ENCODE measurements at places on chromosomes 2 and 18.

- no peaks in the 10 kb centered on the region for H3K27me3 ChIP-seq
- no peaks in the 10 kb centered on the region for H3K4me1 ChIP-seq
- no peak overlapping the region for H3K4me3 ChIP-seq
These were observed 30.3 kb upstream of the SEC11C start for GRCh38 chr18:59109375-59109774.

GRCh38 chr2:43484323-43484930 is 111.4 kb downstream of the THADA start:
- no peaks in the 10 kb centered on the region for H3K36me3 ChIP-seq
- H3K27me3 ChIP-seq: no peaks in the 10 kb centered on the region
- peaks cover 33% of the 10 kb centered on the region for H3K4me1 ChIP-seq
- peak overlapping the region; percentile 63 for H3K27ac ChIP-seq
- H3K4me3 ChIP-seq: no peak overlapping the region

DNA sequence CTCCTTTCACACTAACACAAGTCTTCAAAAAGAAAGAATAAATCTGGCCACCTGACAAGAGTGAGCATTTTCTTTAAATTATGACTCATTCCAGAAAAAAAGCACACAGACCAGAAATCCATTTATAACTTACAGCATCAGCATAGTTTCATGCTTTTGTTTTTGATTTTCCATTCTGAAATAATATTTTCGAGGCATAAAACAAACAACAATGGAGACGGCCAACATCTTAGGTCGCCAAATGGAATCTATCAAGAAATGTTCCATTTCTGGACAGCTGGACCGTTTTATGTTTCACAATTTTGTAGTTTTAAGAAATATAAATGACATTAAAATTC is 165.4 kb upstream of the ZFP36L2 start:
- H3K36me3 ChIP-seq: no peaks in the 10 kb centered on the region
- H3K4me3 ChIP-seq: no peak overlapping the region
- H3K27me3 ChIP-seq: no peaks in the 10 kb centered on the region
- H3K27ac ChIP-seq: peak overlapping the region; percentile 58

DNA sequence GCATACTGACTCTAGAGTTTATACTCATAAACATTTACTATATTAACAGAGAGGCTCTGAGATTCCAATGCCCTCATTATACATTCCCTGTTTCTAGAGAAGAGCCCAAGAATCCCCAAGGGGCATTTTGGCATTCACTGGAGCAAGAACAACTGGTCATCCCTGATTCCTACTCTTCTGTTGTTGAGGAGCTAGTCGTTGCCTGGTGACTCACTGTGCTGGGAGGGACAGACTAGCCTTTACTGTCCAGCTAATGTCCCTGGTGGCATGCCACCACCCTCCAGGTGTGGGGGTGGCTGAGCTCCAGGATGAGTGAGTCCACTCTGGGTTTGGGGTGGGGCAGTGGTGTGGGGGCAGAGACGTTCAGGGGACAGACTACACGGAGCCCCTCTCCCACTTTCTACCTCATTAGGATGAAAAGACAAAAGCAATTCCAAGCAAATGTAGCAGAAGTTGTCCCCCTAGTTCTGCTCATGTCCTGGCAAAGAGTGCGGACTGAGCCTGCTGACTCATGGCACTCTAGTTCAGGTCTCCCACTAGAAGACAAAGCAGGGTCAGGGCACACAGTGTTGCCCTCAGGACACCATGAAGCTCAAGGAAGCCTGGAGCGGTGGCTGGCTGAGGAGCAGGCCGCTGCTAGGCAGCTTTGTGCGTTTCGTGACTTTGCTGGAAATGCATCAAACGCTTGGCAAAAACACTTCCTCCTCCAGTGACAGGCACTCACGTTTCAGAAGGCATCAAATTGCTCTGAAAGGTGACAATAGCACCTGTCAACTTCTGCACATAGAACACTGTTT is 49.4 kb downstream of the RHOB start:
- no peaks in the 10 kb centered on the region for H3K36me3 ChIP-seq
- H3K27ac ChIP-seq: no peak overlapping the region
- no peak for DNase-seq
- peaks cover 18% of the 10 kb centered on the region for H3K4me1 ChIP-seq

DNA sequence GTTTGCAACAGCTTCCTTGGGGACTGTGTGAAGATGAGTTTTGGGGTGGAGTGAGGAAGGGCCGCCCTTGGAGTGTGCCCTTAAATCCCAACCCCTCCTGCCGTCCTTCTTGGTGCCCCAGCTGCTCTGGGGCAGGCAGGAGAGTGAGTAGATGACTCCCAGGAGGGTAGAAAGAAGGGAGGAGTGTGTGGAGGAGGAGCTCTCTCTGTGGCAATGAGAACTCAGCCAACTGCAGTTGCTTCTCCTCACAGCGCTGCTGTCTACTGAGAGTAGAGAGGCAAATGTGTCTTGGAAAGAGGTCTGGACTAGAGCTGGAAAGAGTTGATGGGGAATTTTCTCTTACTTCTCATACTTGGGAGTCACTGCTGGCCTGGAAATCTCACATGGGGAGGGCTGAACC is 21.8 kb upstream of the SIX2 start:
- H3K4me1 ChIP-seq: no peaks in the 10 kb centered on the region
- no peaks in the 10 kb centered on the region for H3K27me3 ChIP-seq
- no peak overlapping the region for H3K4me3 ChIP-seq
- no peaks in the 10 kb centered on the region for H3K36me3 ChIP-seq
- no peak overlapping the region for H3K27ac ChIP-seq
- DNase-seq: no peak

DNA sequence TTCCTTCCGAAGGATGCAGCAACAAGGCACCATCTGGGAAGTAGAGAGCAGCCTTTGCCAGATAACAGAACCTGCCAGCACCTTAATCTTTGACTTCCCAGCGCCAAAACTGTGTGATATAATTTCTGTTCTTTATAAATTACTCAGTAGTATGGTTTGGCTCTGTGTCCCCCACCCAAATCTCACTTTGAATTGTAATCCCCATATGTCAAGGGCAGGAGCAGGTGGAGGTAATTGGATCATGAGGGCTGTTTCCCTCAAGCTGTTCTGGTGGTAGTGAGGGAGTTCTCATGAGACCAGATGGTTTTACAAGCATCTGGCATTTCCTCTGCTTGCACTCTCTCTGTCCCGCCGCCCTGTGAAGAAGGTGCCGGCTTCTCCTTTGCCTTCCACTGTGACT is 899.9 kb downstream of the TRIB2 start:
- DNase-seq: no peak
- H3K27me3 ChIP-seq: no peaks in the 10 kb centered on the region
- H3K36me3 ChIP-seq: no peaks in the 10 kb centered on the region

DNA sequence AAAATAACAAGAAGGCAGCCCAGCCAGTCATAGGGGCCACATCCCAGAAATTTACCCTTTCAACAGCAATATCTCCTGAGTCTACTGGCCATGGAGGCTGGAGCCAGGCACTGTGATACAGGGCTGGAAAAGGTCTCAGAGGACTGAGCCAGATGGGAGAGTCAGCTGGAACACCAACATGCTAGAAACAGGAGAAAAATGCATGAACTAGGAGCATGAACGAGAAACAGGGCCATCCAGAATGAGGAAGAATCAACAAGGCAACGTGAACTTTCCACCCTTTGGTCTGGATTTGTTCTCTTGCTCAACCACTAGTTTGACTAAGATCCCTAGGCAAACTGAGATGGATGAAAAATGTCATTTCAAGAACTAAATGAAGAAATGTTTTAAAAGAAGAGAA is 13.1 kb downstream of the PID1 start:
- DNase-seq: no peak
- peaks cover under 1% of the 10 kb centered on the region for H3K4me1 ChIP-seq
- H3K27ac ChIP-seq: no peak overlapping the region
- no peaks in the 10 kb centered on the region for H3K36me3 ChIP-seq

- no peak overlapping the region for H3K27ac ChIP-seq
- H3K27me3 ChIP-seq: no peaks in the 10 kb centered on the region
- H3K4me1 ChIP-seq: peaks cover 21% of the 10 kb centered on the region
These were observed 55.7 kb downstream of the LRRFIP1 start for GRCh38 chr2:237682856-237683670.

- H3K36me3 ChIP-seq: no peaks in the 10 kb centered on the region
- no peak overlapping the region for H3K4me3 ChIP-seq
- peaks cover 15% of the 10 kb centered on the region for H3K4me1 ChIP-seq
- H3K27me3 ChIP-seq: no peaks in the 10 kb centered on the region
These were observed 67.5 kb upstream of the RGPD5 start for GRCh38 chr2:109726379-109727270.

DNA sequence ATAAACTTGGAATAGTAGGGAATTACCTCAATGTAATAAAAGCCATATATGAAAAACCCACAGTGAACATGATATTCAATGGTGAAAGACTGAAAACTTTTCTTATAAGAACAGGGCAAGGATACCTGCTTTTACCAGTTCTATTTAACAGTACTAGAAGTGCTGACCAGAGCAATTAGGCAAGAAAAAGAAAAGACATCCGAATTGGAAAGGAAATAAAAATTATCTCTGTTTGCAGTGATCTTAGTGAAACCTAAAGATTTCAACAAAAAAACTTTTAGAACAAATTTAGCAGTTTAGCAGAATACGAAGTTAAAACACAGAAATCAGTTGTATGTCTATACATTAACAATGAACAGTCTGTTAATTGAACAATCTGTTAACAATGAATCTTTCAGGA is 69.1 kb downstream of the MIB1 start:
- H3K4me1 ChIP-seq: no peaks in the 10 kb centered on the region
- H3K4me3 ChIP-seq: no peak overlapping the region
- H3K27ac ChIP-seq: no peak overlapping the region
- no peaks in the 10 kb centered on the region for H3K27me3 ChIP-seq
- DNase-seq: no peak

DNA sequence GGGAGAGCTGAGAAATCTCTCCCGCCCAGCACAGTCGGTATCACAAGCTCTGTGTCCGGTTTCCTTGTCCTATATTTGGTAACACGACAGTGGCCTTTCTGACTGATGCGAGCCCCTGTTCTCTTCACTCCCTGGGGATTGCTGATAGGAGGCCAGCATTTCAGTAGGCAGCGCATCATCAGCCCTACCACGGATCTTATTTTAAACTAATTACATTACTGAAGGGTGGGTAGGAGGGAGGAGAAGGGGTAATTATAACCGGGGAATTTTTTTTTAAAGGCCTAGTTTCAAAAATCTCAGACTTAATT is 125.6 kb upstream of the LGALSL start:
- no peak overlapping the region for H3K4me3 ChIP-seq
- no peaks in the 10 kb centered on the region for H3K36me3 ChIP-seq
- no peaks in the 10 kb centered on the region for H3K27me3 ChIP-seq
- H3K4me1 ChIP-seq: peaks cover 37% of the 10 kb centered on the region
- DNase-seq: no peak

GRCh38 chr2:126644630-126645191 is 11.2 kb upstream of the GYPC start:
- H3K4me1 ChIP-seq: no peaks in the 10 kb centered on the region
- H3K36me3 ChIP-seq: no peaks in the 10 kb centered on the region
- no peak overlapping the region for H3K4me3 ChIP-seq
- DNase-seq: peak; percentile 47
- no peak overlapping the region for H3K27ac ChIP-seq
- no peaks in the 10 kb centered on the region for H3K27me3 ChIP-seq

GRCh38 chr18:8787794-8788193 is 82.4 kb downstream of the MTCL1 start:
- peak overlapping the region; percentile 35 for H3K27ac ChIP-seq
- H3K36me3 ChIP-seq: no peaks in the 10 kb centered on the region
- no peak for DNase-seq
- no peaks in the 10 kb centered on the region for H3K27me3 ChIP-seq
- H3K4me1 ChIP-seq: peaks cover 15% of the 10 kb centered on the region

DNA sequence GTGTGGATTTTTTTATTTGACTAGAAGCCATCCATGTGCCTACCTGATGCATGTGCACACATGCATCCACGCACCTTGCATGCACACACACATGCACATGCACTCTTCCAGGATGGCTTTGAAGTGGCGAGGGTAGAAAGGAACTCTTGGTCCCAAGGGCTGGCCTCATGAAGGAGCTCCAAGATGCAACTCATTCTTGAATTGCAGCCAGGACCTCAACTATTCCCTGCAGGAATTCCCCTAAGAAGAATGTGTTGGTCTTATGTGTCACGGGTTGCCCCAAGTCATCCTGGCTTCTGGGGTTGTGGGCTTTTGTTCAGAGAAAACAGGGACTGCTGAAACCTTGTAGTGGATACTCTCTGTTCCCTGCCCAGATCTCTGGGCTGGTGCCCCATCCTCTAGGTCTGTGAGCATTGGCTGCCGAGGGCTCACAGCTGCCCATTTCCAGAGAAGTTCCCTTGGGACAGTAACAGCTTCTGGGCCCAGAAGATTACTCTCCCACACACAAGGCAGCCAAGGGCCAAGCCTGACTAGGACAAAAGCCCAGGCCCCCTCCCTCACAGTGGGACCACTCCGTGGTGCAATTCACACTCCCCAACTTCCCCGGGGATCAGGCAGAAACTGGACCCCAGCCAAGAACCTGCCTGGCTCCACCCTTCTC is 137.6 kb downstream of the COPS8 start:
- peaks cover 20% of the 10 kb centered on the region for H3K4me1 ChIP-seq
- H3K27ac ChIP-seq: peak overlapping the region; percentile 76
- H3K36me3 ChIP-seq: no peaks in the 10 kb centered on the region
- H3K4me3 ChIP-seq: no peak overlapping the region
- no peaks in the 10 kb centered on the region for H3K27me3 ChIP-seq

- H3K27ac ChIP-seq: no peak overlapping the region
- no peaks in the 10 kb centered on the region for H3K4me1 ChIP-seq
- no peaks in the 10 kb centered on the region for H3K27me3 ChIP-seq
These were observed 311.5 kb upstream of the ID2 start for GRCh38 chr2:8370258-8370802.

- no peaks in the 10 kb centered on the region for H3K4me1 ChIP-seq
- no peak overlapping the region for H3K27ac ChIP-seq
- H3K4me3 ChIP-seq: no peak overlapping the region
- no peaks in the 10 kb centered on the region for H3K36me3 ChIP-seq
- DNase-seq: no peak
These were observed 153.7 kb downstream of the DDX1 start for GRCh38 chr2:15745350-15745749.

DNA sequence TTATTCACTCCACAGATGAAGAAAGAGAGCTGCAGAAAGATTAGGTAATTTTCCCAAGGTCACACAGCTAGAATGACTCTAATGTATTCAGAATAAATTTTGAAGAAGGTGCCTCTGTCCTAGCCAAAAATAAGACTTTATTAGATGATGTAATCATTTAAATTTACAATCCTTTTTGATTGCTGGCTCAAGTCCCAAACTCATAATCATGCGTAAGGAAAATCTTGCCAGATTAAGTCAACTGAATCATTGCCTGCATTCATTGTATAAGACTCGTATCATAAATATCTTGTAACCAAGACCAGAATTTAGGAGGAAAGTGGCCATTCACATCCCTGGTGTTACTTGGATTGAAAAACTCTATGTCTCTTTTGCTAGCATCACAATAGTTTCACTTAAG is 53.1 kb upstream of the STK39 start:
- H3K36me3 ChIP-seq: no peaks in the 10 kb centered on the region
- peaks cover 6% of the 10 kb centered on the region for H3K4me1 ChIP-seq
- H3K27ac ChIP-seq: no peak overlapping the region
- DNase-seq: no peak
- H3K4me3 ChIP-seq: no peak overlapping the region

GRCh38 chr2:178295115-178295514 is 100.8 kb downstream of the OSBPL6 start:
- H3K27me3 ChIP-seq: no peaks in the 10 kb centered on the region
- no peaks in the 10 kb centered on the region for H3K36me3 ChIP-seq
- no peak overlapping the region for H3K27ac ChIP-seq
- no peaks in the 10 kb centered on the region for H3K4me1 ChIP-seq

- H3K4me1 ChIP-seq: peaks cover 36% of the 10 kb centered on the region
- no peak overlapping the region for H3K27ac ChIP-seq
- no peaks in the 10 kb centered on the region for H3K36me3 ChIP-seq
- no peak for DNase-seq
- H3K27me3 ChIP-seq: no peaks in the 10 kb centered on the region
- no peak overlapping the region for H3K4me3 ChIP-seq
These were observed 132.9 kb downstream of the SOCS6 start for GRCh38 chr18:70421471-70422390.
